Right cardiac atrium (tissue), 5 donors: ENCODE measurements at places on chromosomes 4 and X. TPM values are rescaled to one million over a fixed set of nuclear protein-coding genes. Genes with fewer than 3 reads are reported as not detected.

ALAS2 gene
- 0.59 TPM for total RNA-seq

HS6ST2 gene
- 0.09 TPM for total RNA-seq

- DNase-seq = no peak
These were observed 1203.1 kb downstream of the PCDH18 start for GRCh38 chr4:136329042-136329662.

DNA sequence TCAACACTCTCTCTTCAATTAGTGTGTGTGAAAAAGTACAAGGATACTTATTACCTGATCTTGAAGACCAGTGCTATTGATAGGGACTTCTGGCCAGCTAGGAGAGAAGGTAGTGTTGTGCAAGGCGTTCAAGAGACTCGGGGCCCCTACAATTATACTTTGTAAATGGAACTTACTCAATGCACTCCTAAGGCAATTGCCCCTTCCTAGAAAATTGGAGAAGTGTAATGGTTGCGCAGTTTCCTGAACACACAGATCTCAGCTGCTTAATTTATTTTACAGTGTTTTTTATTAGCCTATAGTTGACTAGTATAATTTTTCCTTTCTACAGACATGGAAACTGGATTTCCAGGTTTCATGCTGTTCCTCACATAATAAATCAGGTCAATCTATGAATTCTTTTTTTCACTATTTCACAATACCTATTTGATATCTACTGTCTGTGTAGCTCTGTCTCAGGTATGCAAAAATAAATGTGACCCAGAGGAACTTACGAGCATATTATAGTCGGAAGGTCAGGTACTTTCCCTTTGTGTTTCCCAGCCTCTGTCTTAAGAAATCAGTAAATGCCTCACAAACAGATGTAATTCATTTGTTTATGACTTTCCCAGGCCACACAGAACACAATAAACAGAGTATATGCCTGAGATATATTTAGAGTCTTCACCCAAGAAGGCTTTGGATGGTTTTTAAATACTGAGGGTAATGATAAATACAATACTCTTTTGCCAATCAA, 89.1 kb upstream of the TET2 start:
- no peak for DNase-seq

PDE5A gene
- total RNA-seq = 7.1 TPM

GRCh38 chr4:68797618-68798017, 18.2 kb upstream of the UGT2B10 start:
- no peak for DNase-seq

NALF2 gene
- 85.4 TPM for total RNA-seq

DUSP21 gene
- not detected for total RNA-seq

BRS3 gene
- total RNA-seq = not detected

CXorf38 gene
- 6.1 TPM for total RNA-seq

DNA sequence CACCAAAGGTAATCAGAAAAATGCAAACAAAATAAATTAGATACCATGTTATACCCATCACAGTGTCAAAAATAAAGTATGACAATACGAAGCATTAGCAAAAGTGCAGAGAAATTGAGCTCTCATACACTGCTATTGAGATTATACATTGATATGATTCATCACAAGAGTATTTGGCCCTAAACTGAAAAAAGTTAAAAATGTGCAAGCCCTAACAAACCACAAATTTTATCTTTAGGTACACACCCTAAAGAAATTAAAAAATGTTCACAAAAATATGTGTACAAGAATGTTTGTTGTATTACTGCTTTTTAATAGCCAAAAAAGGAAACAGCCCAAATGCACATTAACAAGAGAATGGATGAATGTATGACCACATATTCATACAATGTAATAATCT, 137.9 kb upstream of the MAGEA10 start:
- no peak for DNase-seq

SPRY1 gene
- total RNA-seq = 60.4 TPM

DNA sequence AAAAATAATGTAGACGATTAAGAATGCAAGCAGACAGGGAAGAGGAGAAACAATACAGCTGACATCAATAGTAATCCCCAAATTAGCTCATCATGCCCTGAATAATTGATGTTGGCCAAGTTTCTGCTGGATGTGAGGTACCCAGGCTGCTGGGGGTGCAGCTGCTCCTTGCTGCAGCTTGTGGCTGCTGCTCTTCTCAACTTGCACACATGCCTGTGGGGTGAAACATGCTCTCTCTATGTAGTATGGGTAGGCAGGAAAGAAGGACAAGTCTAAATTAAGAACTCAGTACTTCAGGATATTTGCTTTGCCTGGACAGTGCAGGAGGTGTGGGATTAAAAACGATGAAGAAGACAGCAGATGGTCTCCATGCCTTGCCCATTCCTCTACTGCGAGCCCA, 16.7 kb downstream of the EDA2R start:
- no peak for DNase-seq

HSFX3 gene
- total RNA-seq = not detected

FRAS1 gene
- total RNA-seq = 3.8 TPM

DNA sequence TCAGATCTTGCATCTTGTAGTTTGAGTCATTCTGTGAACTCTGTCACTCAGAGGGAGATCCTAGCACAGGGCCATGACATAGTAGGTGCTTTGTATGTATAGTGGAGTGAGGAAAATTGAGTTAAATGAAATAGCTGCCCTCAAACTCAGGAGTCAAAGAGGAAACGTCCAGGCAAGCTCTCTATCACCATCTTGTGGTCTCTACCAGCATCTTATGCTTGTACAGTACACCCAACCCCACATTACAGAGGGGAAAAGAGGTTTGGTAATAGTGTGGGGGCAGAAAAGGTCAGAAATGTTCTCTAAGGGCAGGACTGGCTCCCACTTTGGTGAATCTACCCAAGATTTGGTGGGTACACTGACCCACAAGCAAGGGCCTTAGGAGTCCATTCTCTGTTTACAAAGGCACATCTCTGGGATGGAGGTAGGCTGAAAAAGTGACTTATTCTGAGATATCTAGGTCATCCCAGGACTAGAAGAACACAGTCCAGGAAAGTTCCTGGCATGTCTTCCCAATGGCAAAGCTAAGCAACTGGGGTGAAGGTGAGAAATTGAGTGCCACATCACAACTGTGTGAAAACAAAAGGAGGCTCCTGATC, 131.8 kb downstream of the OR13H1 start:
- DNase-seq = no peak

PDLIM3 gene
- 314 TPM for total RNA-seq

RIPPLY1 gene
- not detected for total RNA-seq

RBPJ gene
- total RNA-seq = 45.4 TPM

PHKA1 gene
- total RNA-seq = 12.0 TPM

GRCh38 chrX:148448686-148449085, 51.7 kb upstream of the AFF2 start:
- DNase-seq = no peak

- no peak for DNase-seq
These were observed 617 bp upstream of the PDHA1 start for GRCh38 chrX:19343085-19343534.

- DNase-seq = no peak
These were observed 167.5 kb downstream of the PALLD start for GRCh38 chr4:168664242-168664891.

GRCh38 chrX:82127228-82128123, 925.6 kb downstream of the SH3BGRL start:
- DNase-seq = no peak

GRCh38 chr4:153748378-153748777, 11.4 kb downstream of the RNF175 start:
- no peak for DNase-seq

GRCh38 chrX:47214435-47215077, 3.9 kb upstream of the CDK16 start:
- DNase-seq = no peak

- no peak for DNase-seq
These were observed 573.9 kb upstream of the MAGEB2 start for GRCh38 chrX:29641461-29641860.

ETDB gene
- not detected for total RNA-seq

DNA sequence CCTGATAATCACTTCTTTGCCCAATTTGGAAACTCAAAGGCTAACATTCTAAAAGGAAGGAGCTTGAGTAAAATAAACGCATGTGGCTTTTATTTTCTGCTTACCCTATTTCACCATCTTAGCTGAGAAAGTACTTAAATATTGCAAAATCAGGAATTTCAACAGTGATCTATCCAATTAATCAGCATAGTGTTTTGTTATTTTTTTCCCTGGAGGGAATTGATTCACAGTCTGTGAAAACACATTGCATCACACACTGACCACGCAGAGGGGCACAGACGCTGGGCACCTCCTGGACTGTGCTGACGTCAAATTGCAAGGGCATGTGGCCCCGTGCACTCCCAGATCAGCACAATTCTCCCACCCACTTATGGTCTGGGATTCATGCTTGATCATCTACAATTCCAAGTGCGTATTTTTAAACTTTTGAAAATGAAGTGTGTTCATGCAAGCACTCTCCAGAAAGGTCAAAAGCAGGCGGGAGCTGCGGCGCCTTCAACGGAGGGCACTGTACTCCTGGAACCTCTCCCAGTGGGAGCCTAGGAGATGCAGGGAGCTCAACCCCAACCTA, 320.6 kb upstream of the PPARGC1A start:
- peak; percentile 75 for DNase-seq

GRCh38 chr4:2142630-2143427, 83.7 kb downstream of the NAT8L start:
- no peak for DNase-seq

GEMIN8 gene
- 8.2 TPM for total RNA-seq

MFAP3L gene
- 5.9 TPM for total RNA-seq

HERC6 gene
- total RNA-seq = 10.9 TPM
